RWPE1 (cell line): ENCODE measurements at places on chromosomes 2 and 18.
A peak's percentile ranks its signal among the peaks of the same experiment; 100 is the strongest.

- DNase-seq = peak; percentile 16
Measured at GRCh38 chr18:70420146-70420898, 131.5 kb downstream of the SOCS6 start.

DNA sequence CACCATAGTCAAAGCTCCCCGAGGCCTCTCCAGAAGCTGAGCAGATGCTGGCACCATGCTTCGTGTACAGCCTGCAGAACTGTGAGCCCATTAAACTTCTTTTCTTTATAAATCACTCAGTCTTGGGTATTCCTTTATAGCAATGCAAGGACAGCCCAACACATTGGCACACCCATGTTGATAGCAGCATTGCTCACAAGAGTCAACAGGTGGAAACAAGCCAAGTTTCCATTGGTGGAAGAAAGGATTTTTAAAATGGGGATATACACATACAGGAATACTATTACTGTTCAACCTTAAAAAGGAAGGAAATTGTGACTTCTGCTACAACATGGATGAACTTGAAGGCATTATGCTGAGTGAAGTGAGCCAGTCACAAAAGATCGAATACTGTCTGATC, 186.8 kb upstream of the RAB12 start:
- no peak for DNase-seq

- no peak for DNase-seq
Measured at GRCh38 chr2:64745562-64745961, 91.8 kb upstream of the SERTAD2 start.

- DNase-seq = no peak
Measured at GRCh38 chr2:85422072-85422457, 3.6 kb downstream of the SH2D6 start.
